ENCODE measurements at places on chromosomes 4 and X.

DNA sequence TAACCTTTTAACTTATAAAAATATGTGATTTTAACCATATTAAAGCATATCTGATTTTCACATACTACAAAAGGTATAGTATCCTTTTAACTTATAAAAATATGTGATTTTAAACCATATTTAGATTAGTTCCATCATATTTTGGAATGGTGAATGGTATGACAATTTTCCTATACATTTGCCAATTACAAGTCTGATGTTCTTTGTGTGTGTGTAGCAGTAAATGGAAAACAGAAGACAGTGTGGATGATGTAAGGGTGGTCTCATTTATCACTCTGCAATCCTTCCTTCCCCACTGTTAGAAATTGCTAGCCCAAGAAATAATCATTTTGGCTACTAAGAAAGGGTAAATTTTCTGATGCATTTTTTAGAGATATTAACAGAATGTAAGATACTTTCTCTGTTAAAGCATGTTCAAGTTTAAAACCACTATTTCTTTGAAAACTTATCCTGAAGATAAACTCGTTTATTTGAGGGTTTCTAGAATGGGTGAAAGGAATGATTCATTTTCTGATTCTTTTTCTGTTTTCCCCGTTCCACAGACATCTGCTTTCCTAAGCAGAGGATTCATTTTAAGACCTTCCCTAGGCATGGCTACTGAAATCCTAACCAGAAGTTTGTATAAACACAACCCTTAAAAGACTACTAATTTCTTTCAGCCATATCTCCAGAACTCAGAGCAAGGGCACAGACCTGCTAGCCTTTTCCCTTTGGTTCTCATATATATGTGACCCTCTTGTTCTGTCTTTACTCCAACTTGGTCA, 21.0 kb downstream of the NUDT6 start:
- no peak for DNase-seq

- peak; percentile 31 for DNase-seq
These were observed 63.2 kb downstream of the ANAPC10 start for GRCh38 chr4:145034727-145035211.

DNA sequence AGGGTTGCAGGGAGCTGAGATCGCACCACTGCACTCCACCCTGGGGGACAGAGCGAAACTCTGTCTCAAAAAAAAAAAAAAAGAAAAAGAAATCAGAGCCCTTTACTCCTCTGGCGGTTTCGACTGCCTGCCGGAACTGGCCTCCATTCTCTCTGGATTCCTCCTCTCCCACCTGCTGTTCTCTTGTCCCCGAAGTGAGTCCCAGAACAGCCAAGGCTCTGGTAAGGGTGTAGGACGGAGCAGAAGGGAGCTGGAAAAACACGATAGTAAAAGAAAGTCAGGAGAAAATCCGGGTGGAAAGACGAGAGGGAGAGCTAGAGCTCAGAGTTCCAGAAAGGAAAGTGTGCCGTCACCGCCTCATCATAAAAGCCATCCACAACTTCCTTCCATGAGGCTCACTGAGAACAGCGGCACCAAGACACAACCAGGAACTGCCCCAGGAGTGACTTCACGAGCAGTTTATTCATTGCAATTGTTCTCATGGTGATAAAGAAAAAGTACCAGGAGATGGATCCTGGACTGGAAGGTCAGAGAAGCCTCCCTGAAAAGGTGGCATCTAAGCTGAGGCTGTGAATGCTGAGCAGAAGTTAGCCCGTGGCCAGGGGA, 12.3 kb downstream of the TLR3 start:
- DNase-seq, result no peak

GRCh38 chrX:48945517-48946348, 11.7 kb downstream of the OTUD5 start:
- DNase-seq, result no peak

DNA sequence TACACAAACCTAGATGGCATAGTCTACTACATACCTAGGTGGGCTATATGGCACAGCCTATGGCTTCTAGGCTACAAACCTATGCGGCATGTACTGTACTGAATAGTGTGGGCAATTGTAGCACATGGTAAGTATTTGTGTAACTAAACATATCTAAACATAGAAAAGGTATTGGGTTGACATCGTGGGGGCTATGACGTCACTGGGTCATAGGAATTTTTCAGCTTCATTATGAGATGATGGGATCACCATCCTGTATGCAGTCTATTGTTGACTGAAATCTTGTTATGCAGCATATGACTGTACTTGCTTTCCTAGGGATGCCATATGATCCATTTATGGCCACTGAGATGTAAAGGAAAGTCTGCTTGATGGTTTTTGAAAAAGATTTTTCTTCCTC, 1.9 kb upstream of the EXOC1L start:
- no peak for DNase-seq

GRCh38 chr4:55386840-55387239, 8.9 kb upstream of the TMEM165 start:
- DNase-seq, result no peak

DNA sequence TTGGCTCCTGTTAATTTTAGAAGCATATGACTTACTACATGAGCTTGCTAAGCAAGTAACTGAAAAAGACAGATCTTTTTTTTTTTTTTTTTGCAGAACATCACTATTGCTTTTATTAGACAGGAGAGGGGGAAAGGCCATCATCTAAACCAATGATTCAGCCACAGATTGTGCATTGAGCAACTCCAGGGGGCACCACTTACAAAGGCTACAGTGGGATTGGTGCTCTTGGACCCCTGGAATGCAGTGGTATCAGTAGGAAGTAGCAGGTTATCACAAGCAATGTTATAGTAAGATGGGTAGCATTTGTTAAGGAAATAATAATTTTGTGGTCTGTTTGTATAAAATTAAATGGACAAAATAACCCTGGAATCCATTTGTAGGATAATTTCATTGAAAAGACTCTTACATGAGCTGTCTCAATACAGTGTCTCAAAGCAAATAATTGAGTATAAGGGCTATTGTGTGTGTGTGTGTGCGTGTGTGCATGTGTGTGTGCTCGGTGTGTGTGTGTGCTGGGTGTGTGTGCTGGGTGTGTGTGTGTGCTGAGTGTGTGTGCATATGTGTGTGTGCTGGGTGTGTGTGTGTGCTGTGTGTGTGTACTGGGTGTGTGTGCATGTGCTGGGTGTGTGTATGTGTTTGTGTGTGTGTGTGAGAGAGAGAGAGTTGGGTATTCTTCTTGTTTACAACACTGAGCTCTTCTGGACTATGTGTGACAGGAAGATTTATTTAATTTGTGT, 296.3 kb downstream of the PCDH7 start:
- no peak for DNase-seq

DNA sequence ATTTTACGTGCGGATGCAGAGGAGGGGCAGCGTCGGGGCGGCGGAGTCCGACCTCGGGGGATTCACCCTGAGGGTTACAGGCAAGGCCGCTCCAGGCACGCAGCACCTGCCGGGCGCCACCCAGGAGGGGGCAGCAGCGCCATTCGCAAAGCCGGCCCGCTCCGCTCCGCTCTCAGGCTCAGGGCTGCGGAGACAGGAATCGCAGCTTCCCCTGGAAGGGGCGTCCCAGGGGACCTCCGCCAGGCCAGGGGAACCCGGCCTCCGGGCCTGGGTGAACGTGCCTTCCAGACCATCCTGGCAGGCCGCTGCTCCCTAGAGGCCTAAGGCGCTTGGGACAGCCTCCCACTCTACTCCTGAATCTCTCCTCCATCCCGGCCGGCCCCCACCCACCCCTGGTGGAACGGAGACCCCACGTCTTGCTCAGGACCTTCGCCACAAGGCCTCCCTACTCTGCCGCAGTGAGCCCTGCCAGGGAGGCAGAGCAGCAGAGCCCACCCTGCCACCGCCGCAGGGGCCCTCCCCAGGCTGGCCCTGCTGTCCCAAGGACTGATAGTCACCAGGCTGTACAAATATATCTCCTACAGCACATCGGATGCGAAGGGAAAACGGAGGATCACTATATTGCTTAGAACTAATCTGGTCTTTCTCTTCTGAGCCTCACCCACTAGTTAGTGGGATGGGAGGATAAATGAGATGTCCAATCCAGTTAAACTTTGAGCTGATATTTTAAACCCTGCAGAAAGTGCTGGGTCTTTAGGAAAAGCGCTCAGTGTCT, 115.0 kb downstream of the SMIM20 start:
- peak; percentile 27 for DNase-seq

DNA sequence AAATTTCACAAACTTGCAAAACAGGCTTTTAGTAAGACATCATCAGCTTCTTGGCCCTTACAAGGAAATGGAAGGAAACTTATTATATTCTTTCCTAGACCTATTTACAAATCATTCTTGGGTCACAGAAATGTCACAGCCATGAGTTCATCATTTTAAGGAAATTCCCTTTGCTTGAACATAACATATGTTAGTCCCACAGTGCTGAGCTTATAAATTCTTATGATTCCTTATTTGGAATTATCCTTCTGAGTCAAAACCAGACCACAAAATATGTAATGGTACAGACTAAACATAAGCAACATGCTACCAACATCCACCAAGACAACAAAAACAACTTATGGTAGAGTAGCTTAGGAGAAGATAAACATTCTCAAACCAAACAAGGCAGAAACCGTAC, 236.9 kb upstream of the CTSO start:
- peak; percentile 58 for DNase-seq

GRCh38 chr4:97845758-97846157, 297.5 kb downstream of the STPG2 start:
- DNase-seq, result no peak

- no peak for DNase-seq
These were observed 208.4 kb upstream of the HDX start for GRCh38 chrX:84710611-84711010.

GRCh38 chr4:183370786-183371185, 48.6 kb upstream of the CLDN24 start:
- no peak for DNase-seq

GRCh38 chr4:13159041-13159620, 325.0 kb downstream of the RAB28 start:
- no peak for DNase-seq

GRCh38 chr4:166481055-166481454, 608.0 kb downstream of the TLL1 start:
- DNase-seq, result no peak

- no peak for DNase-seq
These were observed 5.3 kb downstream of the CRMP1 start for GRCh38 chr4:5887361-5888221.

GRCh38 chr4:154314248-154314647, 177.4 kb downstream of the DCHS2 start:
- no peak for DNase-seq

- DNase-seq, result peak; percentile 97
These were observed 64.7 kb downstream of the TMEM156 start for GRCh38 chr4:38967260-38968095.

- DNase-seq, result peak; percentile 8
These were observed 180.8 kb downstream of the MAGEB17 start for GRCh38 chrX:16347968-16348670.

DNA sequence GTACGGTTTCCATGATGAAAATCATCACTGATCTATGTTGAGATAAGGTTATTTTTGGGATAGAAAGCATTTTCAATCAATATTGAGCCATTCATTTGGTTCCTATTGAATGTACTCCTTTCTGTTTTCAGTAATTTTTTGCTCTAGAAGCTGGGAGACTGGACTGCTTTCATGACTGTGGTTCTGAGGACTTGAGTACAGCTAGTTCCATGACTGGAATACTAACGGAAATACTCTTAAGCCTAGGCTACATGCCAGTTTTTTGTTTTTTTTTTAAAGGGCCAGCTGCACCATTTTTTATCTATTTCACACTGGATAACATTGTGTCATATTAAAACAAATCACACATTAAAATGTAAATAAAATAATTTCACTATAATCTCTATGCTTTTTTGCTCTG, 16.7 kb downstream of the PRR32 start:
- DNase-seq, result no peak

DNA sequence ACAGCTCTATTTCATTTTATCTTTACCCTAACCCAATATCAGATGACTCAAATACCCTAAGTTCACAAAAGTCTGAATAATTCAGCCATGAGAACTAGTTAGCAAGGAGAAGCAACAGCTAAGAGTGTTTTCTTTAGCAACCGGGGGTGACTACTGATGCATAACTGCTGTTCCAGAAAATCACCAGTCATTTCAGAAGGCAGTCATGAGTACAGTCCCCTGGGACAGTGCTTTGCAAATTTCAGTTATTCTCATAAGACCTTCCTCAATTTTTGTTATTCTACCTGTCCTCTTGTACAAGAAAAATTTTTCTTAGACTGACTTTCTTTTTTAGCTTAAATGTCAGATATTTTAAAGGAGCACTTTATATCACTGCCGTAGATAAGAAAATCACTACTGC, 16.4 kb downstream of the BANK1 start:
- DNase-seq, result no peak

GRCh38 chrX:121755541-121755940, 708.1 kb downstream of the GLUD2 start:
- no peak for DNase-seq

DNA sequence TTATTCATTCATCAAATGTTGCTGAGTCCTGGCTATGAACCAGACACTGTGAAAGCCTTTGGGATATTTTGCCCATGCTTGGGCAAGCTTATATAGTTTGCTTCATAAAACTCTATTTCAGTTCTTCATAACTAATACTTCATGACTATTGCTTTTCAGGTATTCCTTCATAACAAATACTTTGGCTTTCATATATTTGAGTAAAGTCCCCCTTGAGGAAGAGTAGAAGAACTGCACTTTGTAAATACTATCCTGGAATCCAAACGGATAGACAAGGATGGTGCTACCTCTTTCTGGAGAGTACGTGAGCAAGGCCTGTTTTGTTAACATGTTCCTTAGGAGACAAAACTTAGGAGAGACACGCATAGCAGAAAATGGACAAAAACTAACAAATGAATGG, 1.7 kb upstream of the AFP start:
- DNase-seq, result no peak

DNA sequence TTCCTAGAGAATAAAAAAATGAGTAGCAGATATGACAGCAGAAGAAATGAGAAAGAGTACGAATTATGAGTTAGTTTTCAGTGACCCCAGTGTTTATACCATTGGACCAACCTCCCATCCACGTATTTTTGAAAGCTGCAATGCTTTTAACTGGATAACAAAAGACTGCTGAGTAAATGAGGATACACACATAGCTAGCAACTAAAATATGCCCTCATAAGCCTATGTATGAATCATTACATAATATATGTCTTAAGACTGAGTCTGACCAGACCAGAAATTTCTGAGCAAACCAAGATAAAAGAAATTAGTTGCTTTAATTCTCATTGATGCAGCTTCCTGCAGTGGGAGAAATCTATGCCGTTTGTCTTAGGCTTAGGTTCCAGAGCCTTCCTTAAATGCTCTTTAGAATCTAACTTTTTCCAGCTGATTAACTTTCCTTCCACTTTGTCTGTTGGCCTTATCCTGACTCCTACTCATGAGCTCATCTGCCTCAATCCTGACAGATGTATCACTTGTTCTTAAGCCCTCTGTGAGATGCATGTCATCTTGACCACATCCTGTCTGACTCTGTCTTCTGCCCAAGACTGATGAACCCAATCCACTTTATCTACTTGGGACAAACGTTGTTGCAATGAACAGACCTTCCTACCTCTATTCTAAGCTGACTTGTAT, 301.4 kb upstream of the AADAT start:
- peak; percentile 64 for DNase-seq

- DNase-seq, result peak; percentile 88
These were observed 192.0 kb upstream of the ANK2 start for GRCh38 chr4:112857461-112857860.

- no peak for DNase-seq
These were observed 9.3 kb downstream of the RNF4 start for GRCh38 chr4:2478229-2478628.

Data from fibroblast of skin of left biceps (primary cell).